B cell (primary cell): ENCODE measurements at places on chromosomes 5 and 9.

DNA sequence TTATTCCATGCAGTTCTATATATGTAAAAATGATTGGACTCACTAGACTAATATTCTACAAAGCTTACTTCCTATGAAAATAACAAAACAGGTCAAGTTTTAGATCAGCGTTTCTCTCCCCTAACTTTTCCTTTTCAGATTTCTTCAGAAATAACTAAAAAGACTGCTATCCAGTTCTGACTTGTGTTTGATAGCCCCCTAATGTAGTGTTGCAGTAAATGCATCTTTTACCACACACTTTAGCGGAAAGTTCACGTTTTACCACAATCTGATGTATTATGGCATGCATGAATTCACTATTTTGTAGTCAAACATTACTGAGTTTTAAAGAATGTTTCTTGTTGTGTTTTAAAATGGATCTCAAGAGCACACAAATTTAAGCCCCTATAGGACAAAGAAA, 292.7 kb downstream of the RAB3C start:
- DNase-seq = no peak

DNA sequence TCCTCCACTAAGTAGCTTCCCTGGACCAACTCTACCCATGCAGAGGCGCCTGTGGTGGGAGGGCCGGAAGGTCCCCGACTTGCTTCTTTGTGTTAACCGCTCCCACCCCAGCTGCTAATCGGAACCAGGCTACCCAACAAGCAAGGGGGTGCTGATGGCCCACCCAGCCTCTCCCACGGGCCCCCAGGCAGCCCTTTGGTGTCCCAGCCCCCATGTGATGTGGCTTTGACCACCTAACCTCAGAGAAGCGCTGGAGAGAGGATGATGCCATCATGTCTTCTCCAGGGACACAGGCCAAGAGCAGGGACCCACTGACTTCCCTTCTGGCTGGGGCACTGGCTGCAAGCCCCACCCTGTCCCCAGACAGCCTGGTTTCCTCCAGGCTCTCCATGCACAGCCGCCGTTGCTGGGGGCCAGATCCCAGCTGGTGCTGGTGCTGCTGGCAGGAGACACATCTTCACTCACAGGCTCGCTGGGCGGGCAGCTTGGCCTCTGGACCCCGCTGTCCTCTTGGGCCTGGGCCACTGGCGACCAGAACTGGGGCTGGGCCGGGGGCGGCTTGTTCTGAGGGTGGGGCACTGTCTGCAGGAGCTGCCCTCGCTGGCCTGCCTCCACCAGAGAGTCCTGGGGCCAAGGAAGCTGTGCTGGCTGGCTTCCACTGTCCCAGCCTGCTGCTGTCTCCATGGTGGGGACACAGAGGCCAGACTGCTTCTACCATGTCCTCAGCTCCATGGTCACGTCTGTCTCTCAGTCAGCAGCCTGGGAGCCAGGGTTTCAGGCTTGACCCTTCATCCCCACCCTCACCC, 27.8 kb downstream of the LAMC3 start:
- no peak for DNase-seq

DNA sequence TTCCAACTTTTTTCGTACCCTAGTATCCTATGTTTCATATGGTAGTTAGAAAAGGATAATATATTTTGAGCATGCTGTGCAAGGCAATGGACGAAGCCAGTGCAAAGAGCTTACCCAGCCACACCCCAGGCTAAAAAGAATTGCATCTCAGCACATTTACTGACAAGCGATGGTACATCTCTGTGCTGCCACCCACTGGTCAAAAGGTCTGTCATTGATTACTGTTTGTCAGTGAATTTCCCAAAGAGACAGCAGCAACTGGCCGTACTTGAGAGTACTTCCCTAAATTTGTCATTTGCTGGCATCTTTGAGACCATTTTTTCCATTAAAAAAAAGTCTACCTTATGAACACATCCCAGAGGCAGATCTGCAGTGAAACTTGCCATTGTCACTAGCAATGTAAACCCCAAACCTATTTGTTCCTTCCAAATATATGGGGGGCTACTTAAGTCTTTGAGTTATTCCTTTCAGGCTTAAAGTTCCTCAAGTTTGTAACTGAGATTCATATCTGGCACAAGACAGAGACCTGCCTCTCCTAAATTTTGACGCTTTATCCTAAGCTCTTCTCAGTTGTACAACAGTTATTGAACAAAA, 184.3 kb downstream of the CTNND2 start:
- DNase-seq = peak; percentile 4

DNA sequence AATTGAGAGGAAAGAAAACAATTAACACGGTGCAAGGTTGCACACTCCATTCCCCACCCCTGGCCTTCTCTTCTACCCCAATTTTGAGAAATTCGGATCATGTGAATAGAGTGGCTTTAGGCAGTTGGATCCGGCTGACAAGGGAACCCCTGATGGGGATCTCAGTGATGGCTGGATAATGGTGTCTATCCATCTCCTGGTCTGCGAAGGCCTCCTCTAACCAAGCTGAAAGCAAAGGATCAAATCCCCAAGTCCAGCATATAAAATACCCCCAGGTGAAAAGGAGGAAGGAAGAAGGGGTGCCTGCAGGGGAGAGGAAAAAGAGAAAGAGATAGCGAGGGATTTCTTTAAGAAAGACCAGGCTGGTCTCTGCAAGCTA, 16.0 kb downstream of the NR2F1 start:
- peak; percentile 13 for DNase-seq

- no peak for DNase-seq
Observed at GRCh38 chr5:5558638-5559527, 136.4 kb downstream of the ICE1 start.

DNA sequence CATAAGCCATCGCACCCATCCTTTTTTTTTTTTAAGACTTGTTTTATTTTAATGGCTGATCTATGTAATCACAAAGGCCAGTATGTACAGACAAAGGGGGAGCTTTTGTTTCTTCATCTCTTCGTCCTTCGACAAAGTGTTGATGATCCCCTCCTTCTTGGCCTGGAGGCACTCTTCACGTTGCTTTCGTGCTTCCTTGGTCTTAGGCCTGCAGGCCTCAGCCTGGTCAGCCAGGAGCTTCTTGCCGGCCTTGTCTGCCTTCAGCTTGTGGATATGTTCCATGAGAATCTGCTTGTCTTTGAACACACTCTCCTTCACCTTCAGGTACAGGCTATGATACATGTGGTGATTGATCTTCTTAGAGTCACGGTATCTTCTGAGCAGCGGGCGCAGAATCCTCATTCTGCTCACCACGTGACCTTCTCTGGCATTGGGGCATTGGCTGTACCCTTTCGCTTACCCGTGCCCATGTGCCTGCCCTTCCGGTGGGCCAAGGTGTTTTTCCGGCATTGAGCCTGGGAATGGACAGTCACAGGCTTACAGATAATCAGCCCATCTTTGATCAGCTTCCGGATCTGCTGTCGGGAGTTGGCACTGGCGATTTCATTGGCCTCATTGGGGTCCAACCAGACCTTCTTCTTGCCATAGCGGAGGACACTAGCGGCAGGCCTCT, 36.0 kb downstream of the TLX3 start:
- no peak for DNase-seq

DNA sequence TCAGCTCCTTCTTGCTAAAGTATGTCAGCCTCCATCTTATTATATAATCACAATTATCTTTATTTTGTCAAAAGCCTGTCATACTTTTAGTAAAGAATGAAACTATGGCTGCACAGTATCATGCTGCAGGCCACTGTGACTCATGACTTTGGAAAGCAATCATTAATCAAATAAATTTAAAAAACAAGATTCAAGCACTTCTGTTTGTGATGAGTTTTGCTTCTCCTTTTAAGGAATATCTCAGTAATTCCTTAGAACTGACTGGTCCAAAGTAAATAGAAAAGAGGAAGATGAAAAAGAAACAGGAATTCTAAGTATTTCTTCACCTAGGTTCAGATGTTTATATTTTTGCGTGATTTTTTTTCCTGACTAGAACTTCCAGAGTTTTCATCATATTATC, 83.1 kb downstream of the EDIL3 start:
- DNase-seq = no peak

DNA sequence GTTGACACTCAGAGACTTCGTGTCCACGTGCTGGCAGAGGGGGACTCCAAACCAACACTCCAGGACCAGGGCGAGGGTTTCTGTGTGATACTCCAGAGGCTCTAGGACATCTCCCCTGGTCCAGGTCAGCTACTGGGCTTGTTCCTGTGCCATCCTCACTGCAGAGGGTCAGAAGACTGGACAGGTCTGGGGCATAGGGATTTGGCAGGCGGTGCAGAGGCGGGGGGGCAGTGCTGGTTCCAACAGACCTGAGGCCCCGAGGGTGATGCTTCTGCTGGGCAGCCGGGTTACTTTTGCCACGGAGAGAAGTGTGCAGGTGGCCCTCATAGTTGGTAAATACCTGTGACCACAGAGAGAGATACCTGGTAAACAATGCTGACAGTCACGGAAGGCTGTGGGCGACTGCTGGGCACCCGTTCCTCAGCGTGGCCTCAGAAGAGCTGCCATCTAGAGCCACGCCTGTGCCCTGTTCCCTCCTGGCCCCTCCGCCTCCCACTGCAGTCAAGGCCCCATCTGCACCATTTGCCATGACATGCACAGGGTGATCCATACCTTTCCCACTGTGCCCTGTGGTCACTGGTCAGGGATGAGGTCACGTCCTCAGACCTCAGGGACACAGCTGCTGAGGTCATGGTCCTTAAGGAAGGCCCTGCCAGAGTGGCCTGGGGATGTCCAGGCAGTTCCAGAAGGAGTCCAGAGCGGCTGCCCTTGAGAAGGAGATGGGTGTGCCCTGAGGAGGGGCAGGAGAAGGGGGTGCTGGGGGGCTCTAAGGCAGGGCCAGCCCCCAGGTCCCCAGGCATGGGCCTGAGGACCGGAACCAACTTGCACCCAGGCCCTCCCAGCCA, 30.0 kb downstream of the TRIP13 start:
- no peak for DNase-seq
